ENCODE measurements at places on chromosomes 12 and 14.

DNA sequence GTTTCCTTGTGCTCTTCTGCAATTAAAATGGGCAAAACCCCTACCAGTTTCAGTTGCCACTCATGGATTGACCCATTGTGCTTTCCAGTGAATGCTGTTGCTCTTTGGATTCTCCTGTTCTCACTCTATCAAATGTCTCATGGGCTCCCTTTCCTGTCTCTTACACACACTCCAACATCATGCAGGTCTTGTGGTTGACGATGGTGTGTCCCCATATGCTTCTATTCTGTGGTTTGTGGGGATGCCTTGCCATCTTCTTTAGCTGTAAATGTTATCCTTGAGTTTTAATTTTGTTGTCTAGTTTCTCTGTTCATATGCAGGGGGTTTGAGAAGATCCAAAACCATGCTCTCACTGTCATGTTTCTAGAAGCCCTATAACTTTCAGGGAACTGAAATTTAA, 31.9 kb upstream of the FBXO34 start:
- DNase-seq, result no peak

- no peak for DNase-seq
Measured at GRCh38 chr12:81181691-81182090, 103.8 kb downstream of the ACSS3 start.

- no peak for DNase-seq
Measured at GRCh38 chr14:85531141-85531586, 1.2 kb downstream of the FLRT2 start.

DNA sequence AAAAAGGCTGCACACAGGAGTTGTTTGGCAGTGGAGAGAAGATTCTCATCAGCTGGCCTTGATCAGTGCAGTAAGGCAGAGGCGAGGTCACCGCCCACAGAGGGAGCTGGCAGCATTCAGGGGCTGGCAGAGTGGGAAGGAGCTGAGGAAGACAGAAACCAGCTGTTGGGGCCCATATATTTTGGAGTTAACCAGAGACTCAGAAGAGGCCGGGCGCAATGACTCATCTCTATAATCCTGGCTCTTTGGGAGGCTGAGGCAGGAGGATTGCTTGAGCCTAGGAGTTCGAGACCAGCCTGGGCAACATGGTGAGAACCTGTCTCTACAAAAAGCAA, 17.7 kb downstream of the SMCO2 start:
- DNase-seq, result no peak

DNA sequence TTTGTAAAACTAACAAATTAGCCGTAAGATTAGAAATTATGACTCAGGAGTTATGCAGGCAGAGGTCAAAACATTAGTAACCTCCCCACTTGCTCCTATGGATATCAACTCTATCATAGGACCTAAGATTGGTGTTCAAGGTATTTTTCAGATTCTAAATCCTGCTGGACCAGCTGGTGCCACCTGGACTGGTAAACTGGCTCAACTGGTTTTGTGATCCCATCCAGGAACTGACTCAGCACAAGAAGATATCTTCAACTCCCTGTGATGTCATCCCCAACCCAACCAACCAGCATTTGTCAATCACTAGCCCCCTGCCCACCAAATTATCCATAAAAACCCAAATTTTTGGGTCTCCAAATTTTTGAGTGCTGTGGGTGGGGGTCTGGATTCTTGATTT, 98.1 kb upstream of the OR4E1 start:
- no peak for DNase-seq

DNA sequence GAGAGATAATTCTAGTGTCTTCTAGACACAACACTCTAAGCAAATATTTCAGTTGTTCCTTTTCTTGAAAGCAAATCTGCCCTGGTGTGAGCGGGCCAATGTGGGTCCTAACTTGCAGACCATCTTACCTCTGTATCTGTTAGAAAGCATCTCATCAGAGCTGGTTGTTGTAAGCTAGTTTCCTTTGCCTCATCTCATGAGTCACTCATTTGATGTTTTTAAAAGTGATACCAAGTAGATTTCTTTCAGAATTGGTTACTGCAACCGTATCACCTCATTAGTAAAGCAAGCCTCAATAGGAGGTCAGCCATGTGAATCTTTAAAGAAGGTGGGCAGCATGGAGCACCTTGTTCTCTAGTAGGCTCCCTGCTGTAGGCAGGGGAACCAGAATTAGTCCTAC, 78.6 kb downstream of the DAAM1 start:
- DNase-seq, result no peak

DNA sequence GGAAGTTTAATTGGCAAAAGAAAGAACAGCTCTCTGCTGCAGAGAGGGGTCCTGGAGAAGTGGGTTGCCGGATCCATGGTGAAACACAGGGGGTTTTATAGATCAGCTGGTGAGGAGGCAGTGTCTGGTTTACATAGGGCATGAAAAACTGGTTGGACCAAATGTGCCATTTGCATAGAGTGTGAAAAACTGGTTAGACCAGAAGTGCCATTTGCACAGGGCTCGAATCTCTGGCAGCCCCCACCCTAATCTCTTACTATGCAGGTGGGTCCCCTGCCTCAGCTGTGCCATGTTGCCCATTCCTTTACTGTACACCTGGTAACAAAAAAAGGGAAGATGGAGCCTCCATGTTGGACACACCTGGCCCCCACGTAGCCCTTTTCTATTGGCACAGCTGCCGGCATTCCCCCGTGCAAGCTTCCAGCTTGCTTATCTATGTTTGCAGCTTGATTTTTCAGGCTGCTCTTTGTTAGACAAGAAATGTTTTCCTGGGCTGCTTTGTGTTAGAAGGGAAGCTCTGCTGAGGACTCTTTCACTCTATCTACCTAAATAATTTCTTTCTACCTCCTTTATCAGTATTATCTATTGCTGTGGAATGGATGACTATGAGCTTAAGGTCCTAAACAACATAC, 61.1 kb upstream of the TMEM132D start:
- no peak for DNase-seq

GRCh38 chr14:20873370-20874177, 17.6 kb upstream of the RNASE3 start:
- DNase-seq, result peak; percentile 64

DNA sequence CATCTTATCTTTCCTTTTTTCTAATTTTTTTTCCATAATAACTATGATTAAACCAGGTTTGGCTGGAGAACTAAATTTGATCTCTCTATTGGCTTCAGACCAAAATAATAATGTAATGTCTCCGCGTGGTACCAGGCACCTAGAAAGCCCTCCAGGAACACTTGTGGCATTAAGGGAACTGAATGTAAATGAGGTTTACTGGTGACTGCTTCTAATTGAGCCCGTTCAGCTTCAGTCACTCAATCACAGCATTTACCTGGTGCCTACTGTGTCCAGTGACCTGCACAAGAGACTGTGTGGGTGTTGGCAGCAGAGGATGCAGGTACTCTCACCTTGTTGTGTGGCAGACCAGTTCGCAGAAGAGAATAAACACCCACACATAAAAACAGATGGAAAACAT, 302.5 kb downstream of the DPF3 start:
- DNase-seq, result no peak

GRCh38 chr14:22471545-22472121, 117.4 kb downstream of the DAD1 start:
- no peak for DNase-seq

DNA sequence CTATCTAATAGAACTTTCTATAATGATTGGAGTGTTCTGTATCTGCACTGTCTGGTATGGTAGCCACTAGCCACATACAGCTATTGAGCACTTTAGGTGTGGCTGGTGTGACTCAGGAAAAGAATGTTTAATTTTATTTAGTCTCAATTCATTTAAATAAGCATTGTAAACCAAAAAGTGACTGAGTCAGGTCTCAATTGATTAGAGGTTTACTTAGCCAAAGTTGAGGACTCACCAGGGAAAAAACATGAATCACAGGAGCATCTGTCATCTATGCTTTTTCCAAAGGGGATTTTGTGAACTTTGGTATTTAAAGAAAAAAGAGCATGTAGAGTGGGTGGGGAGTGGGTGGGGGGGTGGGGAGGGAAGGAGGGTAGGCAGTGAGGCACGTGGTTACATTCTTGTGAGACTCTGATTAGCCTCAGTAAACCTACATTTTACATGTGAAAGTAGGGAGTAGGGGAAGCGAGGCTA, 473.1 kb downstream of the ATP23 start:
- DNase-seq, result no peak

- DNase-seq, result no peak
Measured at GRCh38 chr12:57610554-57611107, 604 bp upstream of the ARHGEF25 start.

GRCh38 chr14:103483600-103483999, 39.0 kb downstream of the CKB start:
- no peak for DNase-seq

DNA sequence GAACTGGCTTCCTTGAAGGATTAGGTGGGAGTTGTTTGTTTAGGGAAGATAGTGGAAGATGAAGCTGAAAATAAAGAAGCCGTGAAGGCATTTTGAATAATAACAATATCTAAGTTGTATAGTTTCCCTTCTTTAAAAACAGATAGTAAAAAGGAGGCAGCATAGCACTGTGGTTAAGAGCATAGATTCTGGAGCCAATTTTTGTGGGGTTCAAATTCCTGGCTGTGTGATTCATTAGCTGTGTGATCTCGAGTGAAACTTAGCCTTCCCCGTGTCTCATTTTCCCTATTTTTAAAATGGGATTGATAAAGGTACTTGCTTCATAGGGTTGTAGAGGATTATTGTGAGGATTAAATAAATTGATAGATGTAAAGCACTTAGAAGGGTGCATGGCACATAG, 104.5 kb downstream of the MYRFL start:
- DNase-seq, result no peak

DNA sequence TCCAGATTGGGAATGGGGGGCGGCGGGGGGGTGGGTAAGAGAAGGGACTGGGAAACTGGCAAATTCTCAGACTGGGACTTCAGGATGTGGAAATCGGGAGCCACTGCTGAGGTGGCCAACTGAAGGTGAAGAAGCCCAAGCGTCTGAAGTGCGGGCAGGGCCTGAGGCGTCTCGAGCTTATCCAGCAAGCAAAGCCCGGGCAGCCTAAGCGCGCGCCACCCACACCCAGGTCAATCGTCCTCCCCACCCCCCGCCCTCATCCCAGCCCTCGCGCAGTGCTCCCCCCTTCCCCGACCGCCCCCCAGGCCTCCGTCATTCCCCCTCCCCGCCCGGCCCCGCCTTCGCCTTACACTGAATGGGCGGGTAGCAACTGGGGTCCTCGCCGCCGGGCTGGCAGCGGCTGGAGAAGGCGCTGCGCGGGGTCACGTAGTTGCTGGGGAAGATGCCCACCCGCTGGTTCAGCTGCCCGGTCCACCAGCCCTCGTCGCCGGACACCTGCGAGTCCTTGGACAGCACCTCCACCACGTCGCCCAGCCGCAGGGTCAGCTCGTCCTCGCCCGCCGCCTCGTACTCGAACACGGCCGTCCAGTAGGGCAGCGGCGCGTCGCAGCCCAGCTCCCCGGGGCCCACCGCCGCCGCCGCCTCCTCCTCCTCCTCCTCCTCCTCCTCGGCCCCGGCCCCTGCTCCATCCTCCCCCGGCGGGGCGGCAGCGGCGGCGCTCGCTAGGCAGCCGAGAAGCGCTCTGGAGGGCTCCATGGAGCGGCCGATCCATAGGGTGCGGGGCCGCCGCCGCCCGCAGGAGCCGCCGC, 693 bp downstream of the MAP3K9 start:
- DNase-seq, result peak; percentile 50

DNA sequence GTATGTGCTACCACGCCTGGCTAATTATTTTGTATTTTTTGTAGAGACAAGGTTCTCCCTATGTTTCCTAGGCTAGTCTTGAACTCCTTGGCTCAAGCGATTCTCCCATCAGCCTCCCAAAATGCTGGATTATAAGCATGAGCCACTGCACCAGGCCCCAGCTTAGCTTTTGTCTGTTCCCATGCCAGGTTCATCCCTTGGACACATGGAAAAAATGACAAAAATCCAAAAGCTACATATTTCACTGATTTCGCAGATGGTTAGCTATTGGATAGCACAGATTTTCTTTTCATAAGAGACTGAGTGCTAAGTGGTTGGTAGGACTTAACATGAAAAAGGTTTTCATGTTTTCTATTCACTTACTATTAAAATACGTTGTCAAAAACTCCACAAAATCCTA, 286.6 kb upstream of the KITLG start:
- DNase-seq, result no peak

DNA sequence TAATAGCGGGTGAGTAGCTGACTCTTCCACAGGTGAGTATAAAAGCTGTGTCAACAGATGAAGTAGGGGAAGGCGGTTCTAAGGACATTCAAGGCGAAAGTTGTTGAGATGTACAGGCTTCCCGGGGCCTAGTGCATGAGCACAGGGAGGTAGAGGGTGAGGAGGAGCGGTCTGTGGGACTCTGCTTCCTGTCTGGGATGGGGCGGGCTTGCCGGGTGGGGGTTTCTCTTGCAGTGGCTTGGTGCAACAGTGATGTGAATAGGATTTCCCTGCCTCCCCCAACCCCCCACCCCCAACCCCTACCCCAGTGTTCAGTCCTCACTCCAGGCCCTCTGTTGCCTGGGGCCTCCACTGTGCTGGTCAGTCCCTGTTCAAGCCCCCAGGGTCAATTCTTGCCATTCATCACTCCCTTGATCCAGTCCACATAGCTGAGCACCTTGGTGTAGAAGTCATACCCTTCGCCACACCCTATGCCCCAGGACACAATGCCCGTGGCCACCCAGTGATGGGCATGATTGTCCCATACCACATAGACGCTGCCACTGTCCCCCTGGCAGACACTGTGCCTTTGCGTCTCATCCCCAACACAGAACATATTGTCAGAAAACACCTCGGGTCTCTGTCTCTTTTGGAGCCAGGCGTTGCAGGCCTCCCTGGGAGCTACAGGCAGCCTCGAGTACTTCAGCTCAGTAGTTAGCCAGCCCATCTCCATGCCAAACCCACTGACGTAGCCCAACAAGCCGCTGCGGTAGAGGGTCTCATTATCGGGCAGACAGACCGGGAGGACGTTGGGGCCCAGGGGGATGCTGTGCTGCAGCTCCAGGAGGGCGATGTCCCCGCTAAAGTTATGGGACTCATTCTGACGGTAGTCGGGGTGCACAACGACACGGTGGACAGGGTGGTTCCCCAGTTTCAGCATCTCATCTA, 4.0 kb upstream of the C1R start:
- DNase-seq, result no peak

DNA sequence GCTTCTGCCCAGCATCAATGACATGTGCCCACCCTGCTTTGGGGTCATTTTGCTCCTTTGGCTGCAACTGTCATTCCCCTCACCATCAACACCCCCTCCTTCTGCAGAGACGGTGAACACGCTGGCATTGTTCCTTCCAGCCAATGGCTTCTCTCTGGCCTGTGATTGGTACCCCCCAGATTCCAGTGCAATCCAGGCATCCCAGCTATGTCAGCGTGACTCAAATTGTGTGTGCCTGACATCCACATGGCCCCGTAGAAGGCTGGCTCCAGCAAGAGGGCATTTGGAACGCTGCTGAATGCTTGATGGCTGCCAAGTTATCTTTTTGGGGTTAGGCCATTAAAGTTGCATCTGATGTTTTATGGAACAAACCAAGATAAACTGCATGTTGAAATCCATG, 21.0 kb upstream of the CCND2 start:
- DNase-seq, result no peak

- DNase-seq, result no peak
Measured at GRCh38 chr12:124392667-124393413, 97.9 kb downstream of the RFLNA start.

- no peak for DNase-seq
Measured at GRCh38 chr12:92215358-92215757, 69.7 kb upstream of the BTG1 start.
